Esophagus squamous epithelium (tissue), 5 donors: ENCODE measurements at places on chromosomes 1 and 21.

DNA sequence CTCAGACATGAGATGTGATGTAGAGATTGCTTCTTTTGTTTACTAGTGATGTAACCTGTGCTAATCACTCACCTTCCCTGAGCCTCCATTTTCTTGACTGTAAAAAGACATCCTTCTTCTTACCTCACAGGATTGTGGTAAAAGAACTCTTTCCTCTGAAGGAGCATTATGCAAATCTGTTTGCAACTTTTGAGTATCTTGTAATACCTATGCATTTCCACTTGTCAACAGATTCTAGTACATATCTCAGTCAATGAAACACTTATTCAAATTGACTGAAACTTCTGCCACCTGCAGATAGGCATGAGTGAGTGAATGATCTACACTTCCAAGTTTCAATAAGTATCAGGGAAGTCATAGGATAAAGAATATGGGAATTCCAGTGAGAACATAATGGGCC is 174.7 kb downstream of the HHIPL2 start:
- DNase-seq = no peak

DNA sequence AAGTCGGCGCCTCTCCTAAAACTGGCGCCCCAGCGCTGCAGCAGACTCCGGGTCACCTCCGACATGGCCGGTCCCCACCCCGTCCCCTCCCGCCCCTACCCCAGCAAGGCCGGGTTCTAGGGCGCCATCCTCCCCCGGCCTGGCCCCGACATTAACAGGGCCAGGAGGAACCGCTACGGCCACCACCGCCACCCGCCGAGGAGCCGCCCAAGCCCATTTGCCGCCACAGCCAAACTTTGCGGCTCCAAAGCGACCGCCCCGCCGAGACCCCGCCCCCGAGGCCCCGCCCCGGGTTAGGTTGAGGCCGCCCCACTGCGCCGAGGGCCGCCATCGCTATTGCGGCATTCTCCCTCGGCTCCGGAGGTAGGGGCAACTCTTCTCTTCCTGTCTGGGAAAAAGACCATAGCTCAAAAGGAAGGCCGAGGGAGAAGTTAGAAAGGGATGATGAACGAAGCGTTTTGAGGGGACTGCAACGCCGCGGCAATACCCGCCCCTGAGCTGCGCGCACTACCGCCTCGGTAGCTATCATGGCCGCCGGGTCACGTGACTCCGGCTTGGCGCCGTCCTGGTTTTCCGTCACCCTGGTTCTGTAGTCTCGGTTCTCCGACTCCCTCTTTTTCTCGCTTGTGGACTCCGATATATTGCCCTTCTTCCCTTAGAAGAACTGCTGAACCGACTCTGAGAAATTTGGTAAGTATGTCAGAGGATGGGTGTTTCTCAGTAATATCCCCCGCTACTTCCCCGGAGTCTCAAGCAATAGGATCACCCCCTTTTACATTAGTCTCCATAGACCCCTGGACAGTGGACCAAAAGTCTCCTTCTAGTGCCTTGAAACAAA is at the start of the genes AIDA and BROX:
Gene AIDA, minus strand, starts transcription at position 239 of the 838 bp plus-strand sequence. Its CDS starts 174 bp downstream, at position 65.
Gene BROX, plus strand, starts transcription at position 312 of the 838 bp plus-strand sequence. CDS start 3,136 bp downstream, outside the sequence.
- peak; percentile 58 for DNase-seq

GRCh38 chr1:61642475-61643232 is 82.3 kb downstream of the TM2D1 start:
- DNase-seq = no peak

- DNase-seq = no peak
These were observed 299.1 kb downstream of the HHAT start for GRCh38 chr1:210627755-210628154.

GRCh38 chr1:160777486-160778089 is 18.4 kb upstream of the LY9 start:
- DNase-seq = no peak

GRCh38 chr1:195709821-195710220 is 898.4 kb downstream of the KCNT2 start:
- no peak for DNase-seq

DNA sequence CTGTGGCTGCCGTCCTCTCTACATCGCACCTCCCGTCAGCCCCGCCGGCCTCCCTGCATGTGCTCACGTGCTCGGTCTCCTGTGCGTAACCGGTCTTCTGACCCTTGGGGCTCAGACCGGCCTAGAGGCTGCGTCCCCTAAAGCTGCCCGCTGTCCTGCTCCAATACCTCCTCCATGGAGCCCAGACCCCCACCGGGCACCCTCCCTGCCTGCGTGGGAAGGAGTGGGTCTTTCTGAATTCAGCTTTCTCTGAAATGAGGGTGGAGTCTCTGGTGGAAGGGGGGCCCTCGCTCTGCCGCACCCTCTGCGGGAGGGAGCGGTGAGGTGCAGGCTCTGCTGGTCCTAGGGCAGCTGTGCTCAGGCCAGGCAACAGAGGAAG is 18.7 kb upstream of the POFUT2 start:
- no peak for DNase-seq

DNA sequence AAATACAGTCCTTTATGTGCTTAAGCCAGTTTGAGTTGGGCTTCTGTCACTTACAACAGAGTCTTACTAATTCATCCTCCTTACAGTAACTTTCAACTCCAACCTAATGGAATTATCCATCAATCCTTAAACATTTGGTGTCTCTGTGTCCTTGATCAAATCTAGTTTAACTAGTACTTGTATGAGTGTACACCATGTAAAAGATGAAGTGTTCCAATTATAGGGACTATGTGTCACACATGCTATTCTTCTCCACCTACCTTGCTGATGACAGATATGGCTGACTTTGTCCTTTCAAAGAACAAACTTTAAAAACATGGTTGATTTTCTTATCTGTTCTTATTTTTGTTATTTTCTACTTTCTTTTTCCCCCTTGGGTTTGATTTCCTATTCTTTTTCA is 60.4 kb upstream of the NBPF3 start:
- DNase-seq = no peak

GRCh38 chr1:17614586-17614985 is 75.1 kb downstream of the ARHGEF10L start:
- no peak for DNase-seq

DNA sequence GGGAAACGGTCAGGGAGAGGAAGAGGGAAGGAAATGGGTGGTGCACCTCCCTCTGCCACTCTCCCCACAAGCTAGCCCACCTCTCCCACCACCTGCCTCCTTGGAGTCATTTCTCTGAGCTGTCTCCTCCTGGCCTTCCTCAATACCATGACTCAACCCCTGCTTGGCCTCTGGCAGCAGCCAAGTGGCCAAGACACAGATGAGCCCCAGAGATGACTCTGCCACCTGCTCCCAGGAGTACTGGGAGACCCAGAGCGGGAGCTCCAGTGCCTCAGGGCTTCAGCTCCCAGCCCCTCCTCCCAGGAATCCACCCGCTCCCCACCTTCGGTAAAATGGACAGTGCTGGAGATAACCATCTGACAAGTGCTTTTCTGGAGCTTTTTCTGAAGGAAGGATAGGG is 2.6 kb downstream of the S100A16 start:
- DNase-seq = no peak

GRCh38 chr1:30085811-30086770 is 637.3 kb downstream of the MATN1 start:
- no peak for DNase-seq

DNA sequence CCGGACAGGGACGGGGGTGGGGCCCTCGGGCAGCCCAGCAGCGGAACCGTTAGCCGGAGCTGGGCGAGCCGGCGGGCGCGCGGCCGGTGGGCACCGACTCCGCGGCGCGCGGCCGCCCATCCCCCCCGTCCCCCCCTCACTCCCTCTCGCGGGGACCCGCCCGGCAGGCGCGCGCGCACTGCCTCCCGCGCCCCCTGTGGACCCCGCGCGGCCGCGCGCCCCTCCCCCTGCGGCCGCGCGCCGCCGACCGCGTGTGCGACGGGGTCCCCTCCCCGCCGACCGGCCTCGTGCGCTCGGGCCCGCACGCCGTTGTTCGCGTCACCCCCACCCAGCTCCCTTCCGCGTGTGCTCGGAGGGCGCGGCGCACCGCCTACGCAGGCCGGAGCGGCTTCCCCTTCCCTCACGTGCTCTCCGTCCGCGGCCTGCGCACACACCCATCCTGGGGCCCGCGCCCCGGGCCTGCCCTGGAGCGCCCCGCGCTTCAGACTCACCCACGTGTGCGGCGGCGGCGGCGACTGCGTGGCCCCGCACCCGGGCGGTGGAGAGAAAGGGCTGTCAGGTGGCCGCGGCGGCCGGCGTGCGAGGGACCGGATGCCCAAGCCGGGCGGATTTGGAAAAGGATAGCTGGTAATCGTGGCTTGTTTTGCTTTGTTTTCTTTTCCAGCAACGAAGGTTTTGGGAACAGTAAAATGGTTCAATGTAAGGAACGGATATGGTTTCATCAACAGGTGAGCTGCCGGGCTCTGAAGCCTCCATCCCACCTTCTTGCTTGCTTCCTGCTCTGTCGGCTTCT is 717 bp downstream of the YBX1 start:
- DNase-seq = peak; percentile 29

DNA sequence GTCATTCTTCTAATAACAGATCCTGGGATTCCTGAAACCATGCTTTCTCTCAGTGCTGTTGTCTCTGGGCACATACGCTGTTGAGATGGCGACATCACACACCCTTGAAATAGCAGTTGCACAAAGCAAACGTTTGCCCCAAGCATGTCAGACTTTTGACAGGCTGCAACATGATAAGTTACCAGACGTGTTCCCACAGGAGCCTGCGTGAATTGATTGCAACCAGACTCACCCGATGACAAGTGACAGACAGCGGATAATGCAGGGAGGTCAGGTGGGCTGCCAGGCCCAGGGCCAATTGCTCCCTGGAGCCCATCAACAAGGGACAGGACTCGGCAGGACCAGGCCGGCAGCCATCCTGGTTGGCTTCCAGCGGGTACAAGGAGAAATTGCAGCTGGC is 310.9 kb downstream of the SIPA1L2 start:
- no peak for DNase-seq

DNA sequence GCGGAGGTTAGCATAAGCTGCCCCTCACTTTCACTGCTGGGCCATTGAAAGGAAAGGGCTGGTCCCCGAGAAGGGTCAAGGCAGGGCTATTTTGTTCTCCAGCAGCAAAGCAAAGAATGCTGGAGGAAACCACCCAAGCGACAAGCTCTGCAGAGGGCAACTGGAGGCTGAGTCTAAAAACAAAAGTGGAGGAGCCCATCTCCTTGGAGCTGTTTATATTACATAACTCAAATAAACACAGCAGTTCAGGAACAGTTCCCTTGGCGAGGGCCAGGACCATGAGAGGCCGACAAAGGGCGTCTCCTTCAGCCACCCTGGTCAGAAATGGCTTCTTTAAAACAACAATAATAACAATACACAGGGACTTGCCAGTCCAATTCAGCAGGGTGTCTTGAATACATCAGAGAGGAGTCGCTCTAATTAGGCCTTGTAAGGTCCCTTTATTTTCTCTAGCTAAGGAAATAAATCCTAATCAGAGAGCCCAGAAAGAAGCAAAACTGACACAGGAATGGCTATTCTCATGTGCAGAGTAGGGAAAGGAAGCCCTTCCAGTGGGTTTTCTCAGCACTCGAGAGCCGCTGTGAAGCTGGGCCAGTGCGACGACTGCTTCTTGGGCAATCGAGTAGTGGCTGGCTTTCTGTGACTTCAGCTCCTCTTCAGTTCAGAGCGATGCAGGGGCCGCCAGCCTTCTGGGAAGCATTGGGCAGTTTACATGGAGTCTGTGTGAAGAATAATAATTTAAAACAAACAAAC is 57.0 kb upstream of the TARBP1 start:
- DNase-seq = no peak

DNA sequence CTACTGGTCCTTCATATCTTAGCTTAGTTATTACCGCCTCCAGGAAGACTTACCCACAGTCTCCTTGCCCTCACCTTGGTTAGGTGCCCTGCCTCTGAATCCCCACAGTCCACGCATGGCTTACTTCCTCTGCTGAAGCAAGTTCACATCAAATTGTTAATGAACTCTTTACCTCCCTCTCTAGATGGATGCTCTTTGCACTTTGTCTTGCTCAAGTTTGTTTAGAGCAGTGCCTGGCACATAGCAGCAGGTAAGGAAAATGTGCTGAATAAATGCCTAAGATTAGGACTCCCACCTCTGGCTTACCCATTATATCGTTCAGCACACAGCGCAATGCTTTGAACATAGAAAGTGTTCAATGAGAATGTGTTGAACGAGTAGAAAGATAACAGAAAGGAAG is 90.5 kb downstream of the BEND5 start:
- DNase-seq = no peak

GRCh38 chr1:229581485-229581884 is 23.0 kb upstream of the ABCB10 start:
- DNase-seq = no peak

GRCh38 chr1:54064299-54064698 is 10.9 kb downstream of the TCEANC2 start:
- DNase-seq = no peak

- DNase-seq = no peak
These were observed 3.9 kb downstream of the KDM4A start for GRCh38 chr1:43653893-43654292.

- no peak for DNase-seq
These were observed 40.1 kb downstream of the ADGRL2 start for GRCh38 chr1:81840805-81841204.

GRCh38 chr1:1274299-1274930 is 761 bp upstream of the UBE2J2 start:
- DNase-seq = no peak
